ENCODE measurements at places on chromosomes 3 and 15.

- peak; percentile 62 for DNase-seq
Measured at GRCh38 chr3:151146071-151146730, 56.8 kb downstream of the GPR171 start.

- DNase-seq = peak; percentile 31
Measured at GRCh38 chr3:16824081-16824696, 60.6 kb upstream of the PLCL2 start.

DNA sequence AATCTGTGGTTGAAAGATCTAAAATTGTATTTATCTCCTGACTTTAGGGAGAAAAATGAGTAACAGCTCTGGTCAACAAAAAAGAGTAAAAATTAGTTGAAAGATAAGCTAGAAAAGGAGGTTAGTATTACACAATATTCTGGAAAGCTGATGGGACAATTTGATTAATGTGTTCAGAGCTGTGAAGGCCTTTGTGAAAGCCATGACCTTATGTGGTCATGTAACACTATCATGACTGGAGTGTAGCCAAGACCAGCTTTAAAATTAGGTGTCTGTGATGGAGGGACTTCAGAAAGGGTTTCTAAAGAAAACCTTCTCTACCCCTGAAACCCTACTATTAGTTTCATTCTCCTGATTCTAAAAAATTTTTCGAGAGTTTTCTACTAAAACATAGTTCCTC lies 127.2 kb downstream of the NFKBIZ start:
- DNase-seq = no peak

GRCh38 chr15:65096481-65097385 lies 18.3 kb downstream of the UBAP1L start:
- DNase-seq = no peak

DNA sequence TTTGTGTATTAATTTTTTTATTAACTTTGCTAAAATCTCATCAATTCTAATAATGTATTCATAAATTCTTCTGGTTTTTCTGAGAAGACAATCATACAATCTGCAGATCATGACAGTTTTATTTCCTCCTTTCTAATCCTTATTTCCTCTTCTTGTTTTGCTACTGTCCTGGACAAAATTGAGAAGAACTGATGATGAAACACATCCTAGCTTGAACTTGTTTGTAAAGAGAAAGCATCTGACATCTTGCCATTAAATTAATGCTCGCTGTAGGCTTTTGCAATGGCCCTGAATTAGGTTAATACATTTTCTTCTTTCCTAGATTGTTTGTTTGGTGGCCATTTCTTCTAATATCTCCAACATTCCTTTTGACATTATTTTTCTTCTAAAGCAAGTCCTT lies 110.9 kb upstream of the TPM1 start:
- DNase-seq = no peak

GRCh38 chr3:161744366-161744765 lies 247.8 kb downstream of the OTOL1 start:
- no peak for DNase-seq

DNA sequence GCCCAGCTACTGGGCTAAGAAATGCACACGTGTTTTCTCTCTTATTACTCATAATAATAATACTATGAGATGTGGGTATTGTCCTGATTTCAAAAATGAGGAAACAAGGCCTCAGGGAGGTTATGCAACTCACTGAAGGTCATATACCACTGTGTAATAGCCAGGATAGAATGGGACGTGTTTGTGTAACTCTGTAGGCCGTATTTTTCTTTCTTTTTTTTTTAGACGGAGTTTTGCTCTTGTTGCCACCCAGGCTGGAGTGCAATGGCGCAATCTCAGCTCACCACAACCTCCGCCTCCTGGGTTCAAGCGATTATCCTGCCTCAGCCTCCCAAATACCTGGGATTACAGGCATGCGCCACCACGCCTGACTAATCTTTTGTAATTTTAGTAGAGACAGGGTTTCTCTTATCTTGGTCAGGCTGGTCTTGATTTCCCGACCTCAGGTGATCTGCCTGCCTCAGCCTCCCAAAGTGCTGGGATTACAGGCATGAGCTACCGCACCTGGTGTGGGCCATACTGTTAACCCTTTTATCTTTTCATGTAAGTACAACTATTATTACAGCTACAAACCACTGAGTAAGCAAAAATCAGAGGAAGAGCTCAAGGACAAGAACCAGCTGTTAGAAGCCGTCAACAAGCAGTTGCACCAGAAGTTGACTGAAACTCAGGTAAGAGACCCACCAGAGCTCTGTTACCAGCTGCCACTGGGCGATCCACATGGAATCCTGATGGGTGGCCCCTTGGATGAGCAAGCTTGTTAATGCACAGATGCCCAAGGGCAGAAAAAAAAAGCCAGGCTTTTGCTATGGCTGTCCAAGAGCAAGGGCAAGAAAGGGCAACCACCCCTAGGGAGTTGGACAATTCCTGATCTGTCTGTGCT lies 6.7 kb downstream of the KNSTRN start:
- no peak for DNase-seq

GRCh38 chr3:176655404-176656094 lies 541.7 kb downstream of the TBL1XR1 start:
- DNase-seq = no peak

DNA sequence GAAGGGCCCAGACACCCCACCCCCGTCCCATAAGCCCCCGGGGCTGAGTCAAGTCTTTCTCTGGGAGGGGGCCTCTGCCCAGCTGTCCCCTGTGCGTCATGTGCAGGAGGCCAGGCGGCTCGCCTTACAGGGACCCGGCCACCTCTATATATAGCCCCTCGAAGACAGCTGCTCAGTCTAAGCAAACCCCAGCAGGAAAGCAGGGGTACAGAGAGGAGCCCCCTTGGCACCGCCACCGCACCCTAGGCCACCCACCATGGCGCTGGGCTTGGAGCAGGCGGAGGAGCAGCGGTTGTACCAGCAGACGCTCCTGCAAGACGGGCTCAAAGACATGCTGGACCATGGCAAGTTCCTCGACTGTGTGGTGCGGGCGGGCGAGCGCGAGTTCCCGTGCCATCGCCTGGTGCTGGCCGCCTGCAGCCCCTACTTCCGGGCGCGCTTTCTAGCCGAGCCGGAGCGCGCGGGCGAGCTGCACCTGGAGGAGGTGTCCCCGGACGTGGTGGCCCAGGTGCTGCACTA lies at the start of gene KLHL40:
KLHL40 (plus strand) TSS at position 175 of the 519 bp plus-strand sequence; CDS start at position 257, 82 bp downstream.
- no peak for DNase-seq

GRCh38 chr15:94443186-94443585 lies 211.8 kb downstream of the MCTP2 start:
- no peak for DNase-seq

DNA sequence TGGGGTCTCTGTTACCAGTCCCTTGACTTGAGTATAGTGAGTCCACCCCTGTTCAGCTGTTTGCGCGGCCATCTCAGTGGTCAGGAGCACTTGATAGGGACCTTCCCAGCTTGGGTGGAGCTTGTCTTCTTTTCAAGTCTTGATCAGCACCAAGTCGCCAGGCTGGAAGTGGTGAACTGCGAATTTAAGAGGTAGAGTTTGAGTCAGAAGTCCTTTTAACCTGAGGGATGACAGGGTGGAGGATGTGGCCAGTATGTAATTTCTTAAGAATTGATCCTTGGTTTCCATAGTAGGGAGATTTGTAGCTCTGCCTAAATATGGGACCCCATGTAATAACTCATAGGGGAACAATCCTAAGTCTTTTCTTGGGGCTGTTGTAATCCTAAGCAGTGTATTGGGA lies 86.3 kb upstream of the XCR1 start:
- no peak for DNase-seq

GRCh38 chr3:7305561-7305960 lies 444.6 kb downstream of the GRM7 start:
- no peak for DNase-seq

DNA sequence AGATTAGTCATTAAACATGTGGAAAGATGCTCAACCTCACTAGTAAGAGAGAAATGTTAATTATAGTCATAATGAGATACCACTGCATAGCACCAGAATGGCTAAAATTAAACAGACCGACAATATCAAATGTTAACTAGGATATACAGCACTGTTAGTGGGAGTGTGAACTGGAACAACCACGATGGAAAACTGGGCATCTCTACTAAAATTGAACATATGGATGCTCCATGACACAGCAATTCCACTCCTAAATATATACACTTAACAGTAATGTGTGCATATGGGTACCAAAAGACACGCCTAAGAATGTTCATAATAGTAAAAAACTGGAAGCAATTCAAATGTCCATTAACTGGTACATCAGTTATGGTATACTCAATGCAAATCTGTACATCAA lies 41.5 kb downstream of the CRTAP start:
- no peak for DNase-seq

DNA sequence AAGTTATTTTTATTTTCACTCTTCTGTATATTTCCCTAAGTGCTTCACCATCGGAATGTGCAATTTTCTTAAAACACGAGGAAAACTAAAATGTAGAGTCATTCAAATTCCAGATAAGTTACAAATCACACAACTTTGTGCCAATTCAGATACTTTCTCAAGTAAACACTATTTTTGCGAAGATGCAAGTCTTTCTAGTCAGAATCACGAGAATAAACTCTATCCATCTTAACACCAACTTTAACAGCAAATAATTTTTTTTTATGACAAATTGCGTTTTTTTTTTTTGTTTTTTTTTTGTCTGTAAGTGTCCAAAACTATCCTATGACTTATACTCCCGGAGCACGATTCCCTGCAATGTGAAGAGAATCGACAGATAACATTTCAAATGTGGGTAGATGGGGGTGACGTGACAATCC lies 1.3 kb downstream of the STAG1 start:
- DNase-seq = no peak

GRCh38 chr15:58699769-58700168 lies 49.7 kb downstream of the ADAM10 start:
- no peak for DNase-seq

GRCh38 chr3:64215103-64215502 lies 10.2 kb downstream of the PRICKLE2 start:
- DNase-seq = no peak

GRCh38 chr15:33639051-33639450 lies 328.3 kb downstream of the RYR3 start:
- DNase-seq = no peak

DNA sequence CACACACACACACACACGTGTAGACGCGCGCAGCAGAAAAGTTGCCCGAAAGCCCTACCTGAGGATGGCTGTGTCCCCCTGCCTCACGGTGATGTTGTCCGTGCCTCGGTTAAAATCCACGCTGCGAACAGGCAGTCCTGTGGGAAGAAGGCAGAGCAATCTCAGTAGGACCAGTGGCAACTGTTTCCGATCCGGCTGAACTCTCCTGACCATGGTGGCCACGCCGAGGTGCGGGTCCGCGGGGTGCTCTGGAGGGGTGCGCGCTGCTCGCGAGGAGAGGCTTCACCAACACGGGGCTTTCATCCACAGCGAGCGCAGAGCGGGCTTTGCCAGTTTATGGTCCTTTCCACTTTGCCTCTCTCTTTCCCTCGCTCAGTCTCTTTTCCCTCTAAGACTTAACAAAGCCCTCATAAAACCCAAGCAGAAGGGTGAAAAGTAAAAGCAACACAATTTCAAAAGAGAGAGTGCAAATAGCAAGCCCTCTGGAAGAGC lies 422 bp downstream of the LSAMP start:
- no peak for DNase-seq

GRCh38 chr3:140219291-140219690 lies 284.3 kb downstream of the CLSTN2 start:
- no peak for DNase-seq

DNA sequence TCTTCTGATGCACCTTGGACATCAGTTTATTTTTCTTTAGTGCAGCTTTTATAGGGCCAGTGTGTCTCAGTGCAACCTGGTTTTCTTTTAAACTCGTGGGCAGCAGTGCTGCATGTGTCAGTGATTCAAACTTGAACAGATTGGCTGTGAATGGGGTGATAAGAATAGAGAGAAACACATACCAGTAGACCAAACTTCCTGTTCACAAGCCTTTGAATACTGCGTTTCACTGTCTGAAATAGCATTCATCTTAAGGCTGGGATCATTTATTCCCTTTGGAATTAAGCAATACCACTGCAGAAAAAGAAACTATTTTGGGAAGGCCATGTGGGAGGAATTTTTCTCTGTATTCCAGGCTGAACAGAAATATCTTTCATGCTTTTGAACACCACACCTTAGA lies 51.7 kb downstream of the PHLDB2 start:
- DNase-seq = no peak

- DNase-seq = no peak
Measured at GRCh38 chr15:50166216-50166615, 15.8 kb upstream of the SLC27A2 start.

GRCh38 chr15:89364741-89365450 lies 30.3 kb upstream of the POLG start:
- no peak for DNase-seq

DNA sequence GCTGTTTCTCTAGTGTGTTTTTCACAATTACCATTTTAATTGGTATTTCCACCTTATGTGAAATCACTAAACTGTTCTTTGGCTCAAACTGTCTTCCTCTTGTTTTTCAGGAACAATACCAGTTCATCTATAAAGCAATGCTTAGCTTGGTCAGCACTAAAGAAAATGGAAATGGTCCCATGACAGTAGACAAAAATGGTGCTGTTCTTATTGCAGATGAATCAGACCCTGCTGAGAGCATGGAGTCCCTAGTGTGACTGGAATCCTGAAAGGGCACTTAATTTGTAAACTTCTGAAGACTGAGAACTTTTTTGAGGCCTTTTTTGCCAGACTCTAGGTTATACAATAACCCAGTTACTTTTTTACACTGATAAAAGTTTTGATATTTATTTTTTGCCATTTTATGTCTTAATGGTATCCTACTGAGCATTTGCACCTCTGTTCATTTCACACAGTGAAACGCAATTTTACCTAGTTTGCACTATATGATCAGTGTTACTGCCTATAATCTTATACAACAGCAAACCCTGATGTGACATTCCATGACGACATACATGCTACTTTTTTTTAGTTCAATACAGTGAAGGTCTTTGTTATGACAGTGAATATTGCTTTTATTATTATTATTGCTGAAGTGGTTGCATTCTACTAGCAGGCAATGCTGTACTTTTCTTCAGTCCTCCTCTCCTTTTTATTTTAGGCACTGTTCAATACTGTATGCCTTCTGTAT lies 80.1 kb downstream of the FEZF2 start:
- DNase-seq = no peak

Measured in activated CD4-positive, alpha-beta T cell treated with anti-CD3 and anti-CD28 coated beads, Interleukin-2, amount 50 U/mL, for 48 hours (primary cell).